ENCODE measurements at places on chromosomes 12 and 14.

DNA sequence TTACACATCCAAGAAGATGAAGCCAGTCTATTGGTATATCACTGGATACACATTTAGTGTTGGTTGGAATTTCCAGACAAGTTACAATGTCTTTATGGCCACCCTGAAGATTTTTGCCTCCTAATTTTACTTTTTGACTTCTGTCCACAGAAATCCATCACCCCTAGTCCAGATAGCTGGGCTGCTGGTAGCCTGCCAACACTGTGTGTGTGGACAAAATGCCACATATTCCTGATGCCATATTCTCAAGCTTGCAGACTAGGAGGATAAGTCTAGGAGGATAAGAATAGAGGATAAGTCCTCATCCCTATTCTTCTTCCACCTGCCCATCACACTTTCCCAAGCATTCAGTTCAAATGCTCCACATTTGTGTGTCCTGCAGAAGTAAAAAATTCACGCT is 4.6 kb downstream of the ESR2 start:
- DNase-seq, result no peak

DNA sequence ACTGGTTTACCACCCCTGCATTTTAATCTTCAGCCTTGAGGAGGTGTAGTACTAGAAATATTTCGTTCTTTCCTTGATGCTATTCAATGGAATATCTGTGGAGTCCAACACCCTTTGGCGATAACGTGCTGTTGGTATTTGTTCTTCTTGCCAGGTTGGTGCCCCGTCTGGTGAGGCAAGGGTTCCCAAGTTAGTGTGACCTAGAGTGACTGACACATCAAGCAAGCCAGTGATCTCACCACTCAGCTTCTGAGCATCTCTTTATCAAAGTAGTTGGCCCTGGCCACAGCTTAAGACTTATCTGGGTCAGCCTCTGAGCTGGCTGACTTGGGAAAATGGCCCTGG is 60.2 kb downstream of the PLXNC1 start:
- DNase-seq, result peak; percentile 7

GRCh38 chr12:6607751-6608591 is 792 bp upstream of the CHD4 start:
- peak; percentile 65 for DNase-seq

- DNase-seq, result no peak
Measured at GRCh38 chr14:32142754-32143437, 58.9 kb upstream of the RNU6-7 start.

DNA sequence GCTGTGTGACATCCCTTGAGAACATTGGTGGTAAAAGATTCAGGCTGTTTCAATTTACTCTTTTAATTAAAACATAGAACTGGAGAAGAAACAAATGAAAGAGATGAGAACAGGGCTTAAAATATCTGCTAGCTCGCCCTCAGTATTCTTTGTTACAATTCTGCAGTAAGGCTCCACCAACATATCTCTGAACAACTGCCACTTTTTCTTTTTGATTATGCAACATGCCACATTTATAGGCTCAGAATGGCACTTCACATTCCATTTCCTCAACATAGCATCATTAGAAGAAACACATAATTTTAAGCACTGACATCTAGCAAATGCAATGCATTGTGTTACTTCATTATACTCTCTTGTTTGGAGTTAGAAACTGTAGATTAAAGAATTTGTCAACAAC is 1315.2 kb downstream of the LRFN5 start:
- no peak for DNase-seq

DNA sequence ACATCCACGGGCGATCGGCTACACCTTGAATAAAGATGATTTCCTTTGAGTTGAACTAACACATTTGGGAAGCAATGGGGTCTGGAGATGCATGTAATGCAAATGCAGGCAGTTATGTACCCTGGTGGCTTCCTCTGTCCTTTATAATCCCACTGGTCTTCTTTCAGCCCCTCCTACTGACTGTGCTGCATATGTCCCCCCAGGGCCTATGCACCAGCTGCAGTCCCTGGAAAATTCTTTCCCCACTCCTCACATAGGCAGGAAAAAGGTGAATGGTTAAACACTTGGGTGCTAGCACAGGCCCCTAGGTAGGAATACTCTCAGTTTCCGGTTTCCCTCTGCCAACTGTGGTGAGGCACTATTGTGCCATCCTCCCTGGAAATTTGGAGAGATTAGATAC is 294.8 kb upstream of the SOX5 start:
- DNase-seq, result no peak

- no peak for DNase-seq
Measured at GRCh38 chr12:25993901-25994651, 35.6 kb downstream of the RASSF8 start.

- no peak for DNase-seq
Measured at GRCh38 chr12:119808441-119808840, 68.7 kb downstream of the CIT start.

DNA sequence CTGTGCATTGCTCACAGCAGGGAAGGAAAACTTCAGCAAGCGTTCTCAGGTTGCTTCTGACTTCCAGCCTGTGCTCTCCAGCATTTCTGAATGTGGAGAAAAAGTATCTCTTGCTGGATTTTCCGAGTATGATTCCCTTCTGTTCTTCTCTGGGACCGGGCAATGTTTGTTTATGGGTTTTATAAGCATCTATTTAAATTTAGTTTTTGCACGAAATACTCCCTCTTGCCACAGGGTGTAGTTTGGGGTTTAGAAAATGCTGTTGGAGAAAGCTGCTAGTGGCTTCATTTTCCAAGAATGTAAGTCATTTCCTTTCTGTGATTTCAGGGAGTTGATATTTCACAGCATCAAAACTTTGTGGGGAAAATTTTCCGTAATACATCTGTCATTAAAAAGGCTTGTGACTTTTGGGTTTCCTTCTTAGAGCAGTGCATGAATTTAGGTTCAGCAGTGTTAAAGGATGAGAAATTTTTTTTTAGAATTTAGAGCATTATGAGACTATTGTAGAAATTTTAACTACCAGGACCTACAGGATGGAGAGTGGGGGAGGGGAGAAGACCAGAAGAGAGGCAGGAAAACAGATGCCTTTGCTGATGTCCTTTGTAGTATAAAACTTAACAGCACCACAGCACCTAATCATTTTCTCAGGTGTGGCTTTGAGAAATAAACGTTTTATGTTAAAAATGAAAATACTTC is 1.5 kb downstream of the FRMD6 start:
- no peak for DNase-seq

GRCh38 chr12:8648576-8649205 is 13.9 kb downstream of the MFAP5 start:
- peak; percentile 25 for DNase-seq

DNA sequence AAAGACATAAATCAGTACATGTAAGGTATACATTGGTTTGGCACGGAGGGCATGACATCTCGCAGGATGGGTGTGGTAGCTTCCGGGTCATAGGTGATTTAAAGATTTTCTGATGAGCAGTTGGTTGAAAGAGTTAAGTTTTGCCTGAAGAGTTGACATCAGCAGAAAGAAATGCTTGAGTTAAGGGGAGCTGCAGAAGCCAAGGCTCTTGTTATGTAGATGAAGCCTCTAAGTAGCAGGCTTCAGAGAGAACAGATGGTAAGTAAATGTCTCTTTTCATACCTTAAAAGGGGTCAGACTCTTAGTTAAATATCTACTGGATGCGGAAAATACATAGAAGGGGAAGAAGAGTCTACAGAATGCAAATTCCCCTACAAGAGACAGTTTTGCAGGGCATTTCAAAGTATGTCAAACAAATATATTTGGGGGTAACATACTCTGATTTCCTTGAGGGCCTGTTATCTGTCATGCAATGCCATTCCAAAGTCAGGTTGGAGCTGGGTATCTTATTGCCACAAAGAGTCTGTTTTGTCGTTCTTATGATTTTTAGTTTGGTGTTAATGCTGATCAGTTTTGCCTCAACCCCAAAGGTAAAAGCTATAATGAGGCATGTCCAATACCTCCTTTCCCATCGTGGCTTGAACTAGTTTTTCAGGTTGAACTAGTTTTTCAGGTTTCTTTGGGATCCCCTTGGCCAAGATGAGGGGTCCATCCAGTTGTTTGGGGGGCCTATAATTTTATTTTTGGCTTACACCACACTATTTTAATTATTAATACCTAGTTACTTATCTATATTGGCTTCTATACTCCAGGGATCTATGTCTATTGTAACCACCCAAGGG is 67.0 kb downstream of the PTHLH start:
- no peak for DNase-seq

DNA sequence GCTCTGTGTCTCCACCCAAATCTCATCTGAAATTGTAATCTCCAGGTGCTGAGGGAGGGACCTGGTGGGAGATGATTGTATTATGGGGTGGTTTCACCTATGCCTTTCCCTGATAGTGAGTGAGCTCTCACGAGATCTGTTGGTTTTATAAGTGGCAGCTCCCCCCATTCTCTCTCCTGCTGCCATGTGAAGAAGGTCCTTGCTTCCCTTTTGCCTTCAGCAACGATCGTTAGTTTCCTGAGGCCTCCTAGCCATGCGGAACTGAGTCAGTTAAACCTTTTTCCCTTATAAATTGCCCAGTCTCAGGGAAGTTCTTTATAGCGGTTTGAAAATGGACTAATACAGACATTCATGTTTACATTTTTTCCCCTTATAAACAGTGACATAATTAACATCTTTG is 36.1 kb downstream of the PELI2 start:
- no peak for DNase-seq

- DNase-seq, result no peak
Measured at GRCh38 chr14:100494645-100495044, 92.6 kb downstream of the BEGAIN start.

GRCh38 chr12:57517187-57517586 is 3.1 kb downstream of the DDIT3 start:
- DNase-seq, result no peak

DNA sequence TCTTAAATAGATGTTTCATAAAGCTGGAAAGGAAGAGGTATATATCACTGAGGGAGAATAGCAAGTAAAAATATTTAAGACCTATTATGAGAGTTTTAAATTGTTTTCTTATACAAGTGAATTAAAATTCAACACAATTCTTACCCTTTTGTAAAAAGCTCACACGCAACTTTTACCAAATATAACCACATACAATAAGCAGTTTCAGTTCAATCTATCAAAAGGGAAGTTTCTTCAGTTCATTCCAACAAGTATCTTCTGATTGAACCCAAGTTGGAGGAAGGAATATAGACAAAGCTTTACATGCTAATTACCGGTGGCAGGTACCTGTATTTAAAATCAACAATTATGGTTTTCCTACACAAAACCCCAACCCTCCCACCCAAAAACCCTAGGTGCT is 41.1 kb downstream of the GTF2A1 start:
- DNase-seq, result no peak

DNA sequence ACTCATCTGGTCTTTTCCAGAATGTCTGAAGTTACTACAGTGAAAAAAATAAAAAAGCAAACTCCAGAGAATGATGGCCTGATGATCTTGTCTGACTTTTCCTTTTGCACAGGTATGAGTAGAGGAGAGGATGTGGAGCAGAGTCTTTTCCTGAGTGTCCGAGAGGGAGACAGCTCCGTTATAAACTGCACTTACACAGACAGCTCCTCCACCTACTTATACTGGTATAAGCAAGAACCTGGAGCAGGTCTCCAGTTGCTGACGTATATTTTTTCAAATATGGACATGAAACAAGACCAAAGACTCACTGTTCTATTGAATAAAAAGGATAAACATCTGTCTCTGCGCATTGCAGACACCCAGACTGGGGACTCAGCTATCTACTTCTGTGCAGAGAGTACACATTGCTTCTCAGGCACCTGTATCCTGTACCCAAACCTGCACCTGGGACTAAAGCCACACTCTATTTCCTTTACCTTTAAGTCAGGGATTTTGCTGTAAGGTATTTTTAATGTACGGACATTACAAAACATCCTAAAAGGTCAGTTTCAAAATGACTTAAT is 75.8 kb upstream of the OR4E1 start:
- DNase-seq, result no peak

DNA sequence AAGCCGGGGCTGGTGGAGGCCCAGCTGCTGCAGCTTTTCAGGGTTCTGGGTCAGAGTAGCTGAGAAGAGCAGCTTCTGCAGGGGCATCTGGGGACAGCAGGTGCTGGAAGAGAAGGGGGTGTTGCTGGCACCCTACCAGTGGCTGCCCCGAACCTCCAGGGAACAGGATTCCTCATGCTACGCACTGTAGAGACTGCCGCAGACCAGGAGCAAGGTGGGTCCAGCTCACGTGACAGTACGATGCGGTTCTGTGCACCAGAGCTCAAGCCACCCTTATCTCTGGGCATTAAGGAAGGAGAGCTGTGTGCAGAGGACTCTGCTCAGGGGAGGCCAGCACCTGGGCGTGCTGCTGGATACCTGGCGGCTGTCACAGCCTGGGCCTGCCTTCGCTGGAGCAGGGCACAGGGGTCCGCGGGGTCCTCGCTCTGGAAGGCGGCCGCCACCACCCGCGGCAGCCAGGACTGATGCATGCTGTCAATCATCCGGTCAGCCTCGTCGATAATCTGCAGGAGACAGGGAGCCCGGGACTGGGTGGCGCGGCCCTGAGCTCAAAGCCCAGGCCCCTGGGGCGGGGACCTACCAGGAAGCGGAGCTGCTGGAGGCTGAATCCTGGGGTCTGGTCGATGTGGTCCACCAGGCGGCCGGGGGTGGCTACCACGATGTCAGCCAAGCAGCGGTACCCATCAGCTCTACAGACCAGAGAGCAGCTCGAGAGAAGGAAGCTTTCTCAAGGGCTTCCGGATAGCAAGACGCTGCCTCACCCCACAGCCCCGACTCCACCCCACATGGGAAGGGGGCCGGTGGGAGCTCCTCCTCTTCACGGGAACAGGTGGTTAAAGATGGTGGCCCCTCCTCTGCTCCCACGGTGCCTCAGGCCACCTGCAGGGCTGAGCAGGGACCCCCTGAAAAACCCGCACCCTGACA is 2.9 kb downstream of the DDX51 start:
- DNase-seq, result no peak

DNA sequence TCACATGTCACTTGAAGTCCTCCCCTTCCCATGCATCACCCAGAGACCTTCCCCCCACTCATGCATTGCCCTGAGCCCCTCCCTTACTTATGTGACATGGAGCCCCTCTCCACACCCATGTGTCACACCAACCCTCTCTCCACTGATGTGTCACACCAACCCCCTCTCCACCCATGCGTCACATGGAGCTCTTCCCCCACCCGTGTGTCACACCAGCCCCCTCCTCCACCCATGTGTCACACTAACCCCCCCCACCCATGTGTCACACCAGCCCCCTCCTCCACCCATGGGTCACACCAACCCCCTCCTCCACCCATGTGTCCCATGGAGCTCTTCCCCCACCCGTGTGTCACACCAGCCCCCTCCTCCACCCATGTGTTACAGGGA is 30.4 kb downstream of the RTL1 start:
- peak; percentile 17 for DNase-seq

DNA sequence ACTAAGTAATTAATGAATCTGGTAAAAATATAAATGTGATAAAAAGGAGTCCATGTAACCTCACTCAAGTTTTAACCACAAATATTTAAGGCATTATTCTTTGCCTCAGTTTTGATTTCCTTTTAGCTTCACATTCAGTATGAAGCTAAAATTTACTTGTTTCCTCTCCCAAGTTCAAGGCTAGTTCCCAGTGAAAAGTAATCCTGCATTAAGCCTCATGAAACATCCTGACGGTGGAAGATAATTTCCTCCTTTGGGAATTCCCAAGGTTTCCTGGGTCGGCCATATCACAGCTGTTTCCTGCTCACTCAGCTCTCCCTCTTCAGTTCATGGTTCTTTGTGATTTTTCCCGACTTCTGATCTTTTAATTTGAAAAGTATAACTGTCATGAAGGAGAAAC is 1256.8 kb upstream of the FLRT2 start:
- DNase-seq, result no peak

GRCh38 chr14:104378698-104379113 is 200.9 kb upstream of the C14orf180 start:
- DNase-seq, result no peak
